KG1 (cell line): ENCODE measurements at places on chromosomes 7 and 10.
A peak's percentile ranks its signal among the peaks of the same experiment; 100 is the strongest.

DNA sequence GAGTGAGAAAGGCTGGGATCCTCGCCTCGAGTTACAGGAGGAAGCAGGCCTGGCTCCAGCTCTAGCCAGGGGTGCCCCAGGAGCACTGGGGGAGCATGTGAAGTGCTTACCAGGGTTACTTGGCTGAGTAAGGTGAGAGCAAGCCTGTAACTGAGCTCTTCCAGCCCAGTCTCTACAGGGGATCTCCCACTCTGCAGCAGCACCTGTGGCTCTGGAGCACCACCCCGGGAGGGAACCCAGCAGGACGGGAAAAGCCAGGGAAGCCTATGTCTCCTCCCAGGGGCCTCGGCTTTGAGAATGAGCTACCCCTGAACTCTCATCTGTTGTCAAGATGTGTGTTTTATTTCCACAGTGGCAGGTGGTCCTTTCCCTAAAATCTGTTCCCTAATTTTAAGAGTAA lies 10.6 kb downstream of the LRRC20 start:
- DNase-seq, result no peak

DNA sequence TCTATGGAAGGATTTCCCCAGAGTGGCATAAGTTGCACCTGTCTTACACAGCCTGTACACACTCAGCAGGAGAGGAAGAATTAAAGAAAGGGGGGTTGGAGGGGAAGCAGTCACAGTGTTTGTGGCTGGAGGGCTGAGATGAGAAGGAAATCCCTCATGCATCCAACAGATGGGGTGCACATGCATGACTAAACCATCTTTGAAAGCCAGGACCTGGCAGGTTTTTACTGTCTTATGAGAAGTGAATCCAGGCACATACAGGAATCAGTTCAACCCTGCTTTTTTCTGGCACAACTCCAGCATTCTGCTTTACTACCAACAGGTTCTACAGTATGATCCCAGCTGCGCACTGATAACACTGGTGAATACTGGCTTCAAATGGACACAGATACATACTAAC lies 107.7 kb downstream of the CACNA2D1 start:
- DNase-seq, result no peak

DNA sequence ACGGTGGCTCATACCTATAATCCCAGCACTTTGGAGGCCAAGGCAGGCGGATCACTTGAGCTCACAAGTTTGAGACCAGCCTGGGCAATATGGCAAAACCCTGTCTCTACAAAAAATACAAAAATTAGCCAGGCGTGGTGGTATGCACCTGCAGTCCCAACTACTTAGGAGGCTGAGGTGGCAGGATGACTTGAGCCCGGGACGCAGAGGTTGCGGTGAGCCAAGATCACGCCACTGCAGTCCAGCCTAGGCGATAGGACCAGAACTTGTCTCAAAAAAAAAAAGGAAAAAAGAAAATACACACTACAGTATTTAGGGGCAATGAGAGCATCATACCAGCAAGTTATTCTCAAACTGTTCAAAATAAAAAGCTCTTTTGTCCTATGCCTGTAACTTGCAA lies 59.5 kb downstream of the ABI1 start:
- no peak for DNase-seq

GRCh38 chr10:93707623-93708022 lies 5.2 kb upstream of the FRA10AC1 start:
- no peak for DNase-seq

DNA sequence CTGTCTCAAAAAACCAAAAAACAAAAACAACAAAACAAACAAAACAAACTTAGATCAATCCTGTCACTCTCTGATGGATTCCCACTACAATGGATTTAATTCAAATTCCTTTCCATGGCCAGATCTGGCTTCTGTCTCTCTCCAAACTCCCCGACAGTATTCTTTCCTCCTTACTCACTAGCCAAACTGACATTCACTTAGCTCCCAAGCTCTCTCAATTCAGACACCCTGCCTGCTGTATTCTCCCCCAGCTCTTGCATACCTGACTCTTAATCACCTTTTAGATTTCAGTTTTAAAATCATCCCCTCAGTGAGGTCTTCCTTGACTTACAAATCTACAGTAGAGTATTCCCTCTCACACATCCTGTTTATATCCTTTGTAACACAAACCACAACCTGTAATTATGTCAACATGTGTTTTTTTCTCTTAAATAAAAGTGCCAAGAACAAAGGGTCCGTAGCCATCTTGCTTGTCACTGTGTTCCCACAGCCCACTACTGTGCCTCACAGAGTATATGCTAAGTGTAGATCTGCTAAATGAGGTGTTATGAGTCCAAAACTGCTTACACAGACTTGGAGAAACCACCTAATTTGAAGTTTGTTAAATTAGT lies 14.4 kb downstream of the HERPUD2 start:
- no peak for DNase-seq

DNA sequence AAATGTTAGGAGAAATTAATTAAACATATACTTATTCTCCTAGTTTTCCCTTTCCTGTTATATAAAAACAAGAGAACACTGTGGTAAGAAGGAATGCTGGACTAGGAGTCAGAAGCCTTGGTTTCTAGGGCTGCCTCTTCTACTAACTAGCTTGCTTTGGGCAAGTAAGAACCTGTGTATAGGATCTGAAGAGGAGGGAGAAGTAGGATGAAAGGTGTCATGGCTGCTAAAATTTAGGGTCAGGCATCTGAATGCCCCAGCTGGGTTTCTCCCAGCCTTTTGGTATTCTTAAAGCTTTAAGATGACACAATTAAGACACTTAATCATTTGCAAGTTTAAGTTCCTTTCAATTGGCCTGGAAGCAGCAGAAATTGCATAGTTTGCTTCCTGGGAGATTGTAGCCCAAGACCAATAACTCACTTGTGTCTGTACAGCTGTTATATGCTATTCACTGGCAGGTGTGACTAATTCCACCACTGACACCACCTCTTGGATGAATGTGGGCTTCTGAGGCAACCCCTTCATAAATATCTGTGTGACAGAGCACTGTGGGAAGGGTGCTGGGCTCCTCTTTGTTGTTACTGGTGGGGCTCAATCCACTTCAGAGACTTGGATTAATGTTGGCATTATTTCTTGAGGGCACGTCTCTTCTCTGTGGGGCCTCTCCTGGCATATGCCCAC lies 137.2 kb downstream of the LRMDA start:
- no peak for DNase-seq

- DNase-seq, result no peak
Measured at GRCh38 chr7:102387064-102387463, 9.1 kb upstream of the PRKRIP1 start.

- DNase-seq, result no peak
Measured at GRCh38 chr10:100966887-100967286, 2.4 kb upstream of the SEMA4G start.

DNA sequence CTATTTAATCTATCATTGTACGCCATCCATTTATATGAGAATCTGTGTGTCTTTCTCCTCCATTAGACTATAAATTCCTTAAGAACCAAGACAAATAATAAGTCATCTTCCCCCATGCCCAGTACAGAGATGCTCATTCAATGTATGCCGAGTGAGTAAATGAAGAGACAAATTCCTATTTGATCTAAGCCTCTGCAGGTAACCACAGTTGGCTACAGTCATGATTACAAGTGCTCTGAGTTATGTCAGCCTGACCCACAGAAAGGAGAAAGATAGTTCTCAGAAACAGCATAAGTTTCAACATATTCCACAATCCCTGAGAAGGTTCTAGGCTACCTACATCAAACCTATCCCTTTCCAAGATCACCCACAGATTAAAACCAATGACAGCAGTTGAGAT lies 46.1 kb downstream of the MPP7 start:
- no peak for DNase-seq

GRCh38 chr7:33744293-33745075 lies 160.9 kb upstream of the BMPER start:
- DNase-seq, result peak; percentile 35

DNA sequence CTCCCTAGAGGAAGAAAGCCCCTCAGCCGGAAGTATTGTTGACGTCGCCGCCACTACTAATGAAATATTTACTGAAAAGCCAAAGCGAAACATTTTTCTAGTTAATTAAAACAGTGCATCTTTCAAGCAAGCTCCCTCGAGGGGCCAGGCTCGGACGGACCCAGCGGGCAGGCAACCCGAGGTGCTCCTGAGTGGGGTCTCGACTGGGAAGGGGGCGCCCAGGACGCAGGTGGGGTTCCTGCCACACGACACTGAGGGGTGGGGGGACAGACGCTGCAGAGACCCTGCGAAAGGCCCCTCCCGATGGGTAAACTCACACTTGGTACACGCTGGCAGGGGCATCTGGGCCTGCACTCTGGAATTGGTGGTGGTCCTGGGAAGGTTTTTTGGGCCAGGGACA lies 72.4 kb upstream of the ADGRA1 start:
- no peak for DNase-seq

DNA sequence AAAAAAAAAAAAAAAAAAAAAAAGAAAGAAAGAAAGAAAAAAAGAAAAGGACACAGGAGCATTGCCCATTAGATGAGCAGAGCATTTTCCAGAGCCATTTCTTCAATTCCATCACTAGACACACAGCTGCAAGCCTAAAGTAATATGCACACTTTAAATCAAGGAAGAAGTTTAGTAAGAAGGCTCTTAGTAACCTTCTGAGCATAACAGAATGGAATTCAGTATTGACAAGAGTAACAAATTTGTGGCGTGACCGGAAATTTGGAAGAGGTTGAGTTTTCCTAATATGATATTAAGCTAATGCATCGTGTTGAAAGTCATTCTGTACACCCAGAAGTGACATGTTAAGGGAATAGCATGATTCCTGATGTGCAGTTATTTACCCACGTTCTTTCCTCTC lies 35.3 kb downstream of the SMURF1 start:
- no peak for DNase-seq

DNA sequence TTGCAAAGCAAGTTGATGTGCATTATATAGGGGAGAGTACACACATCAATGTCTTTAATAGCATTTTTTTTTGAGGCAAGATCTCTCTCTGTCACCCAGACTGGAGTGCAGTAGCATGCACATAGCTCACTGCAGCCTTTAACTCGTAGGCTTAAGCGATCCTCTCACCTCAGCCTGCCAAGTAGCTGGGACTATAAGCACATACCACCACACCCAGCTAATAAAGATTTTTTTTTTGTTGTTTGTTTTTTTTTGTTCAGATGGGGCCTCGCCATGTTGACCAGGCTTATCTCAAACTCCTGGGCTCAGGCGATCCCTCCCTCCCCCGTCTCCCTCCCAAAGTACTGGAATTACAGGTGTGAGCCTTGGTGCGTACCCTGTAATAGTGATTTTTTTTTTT lies 1.5 kb downstream of the UMAD1 start:
- DNase-seq, result no peak

- no peak for DNase-seq
Measured at GRCh38 chr10:30178356-30178964, 119.1 kb upstream of the JCAD start.

- DNase-seq, result no peak
Measured at GRCh38 chr7:81776948-81777630, 7.2 kb upstream of the HGF start.

- DNase-seq, result peak; percentile 21
Measured at GRCh38 chr7:7857143-7857583, 111.4 kb upstream of the GLCCI1 start.

DNA sequence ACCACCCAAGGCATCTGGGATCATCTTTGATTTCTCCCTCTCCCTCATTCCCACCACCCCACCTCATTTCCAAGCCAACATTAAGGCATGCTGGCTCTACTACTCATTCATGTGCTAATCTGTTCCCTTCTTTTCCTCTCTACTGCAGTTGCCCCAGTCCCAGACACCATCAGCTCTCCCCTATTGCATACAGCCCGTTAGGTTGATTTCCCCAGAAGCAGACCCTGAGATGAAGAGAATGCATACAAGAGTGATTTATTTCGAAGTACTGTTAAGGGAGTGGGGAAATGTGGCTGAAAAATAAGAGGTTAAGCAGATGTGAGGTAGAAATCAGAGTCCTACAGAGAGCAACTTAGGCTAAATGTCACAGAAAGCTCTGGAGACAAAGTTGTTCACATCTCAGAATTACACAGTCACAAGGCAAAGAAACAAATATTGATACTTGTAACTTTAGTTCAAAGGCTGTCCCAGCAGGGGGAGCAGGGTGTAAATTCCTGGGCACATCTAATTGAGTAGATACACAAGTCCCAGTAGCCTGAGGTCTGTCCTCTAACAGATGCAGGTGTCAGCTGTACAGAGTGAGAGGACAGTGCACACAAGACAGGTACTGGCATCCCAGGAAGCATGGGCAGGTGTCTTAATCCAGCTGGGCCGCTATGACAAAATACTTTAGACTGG lies 20.9 kb downstream of the AKR1D1 start:
- DNase-seq, result no peak

GRCh38 chr7:136079478-136079892 lies 102.3 kb upstream of the MTPN start:
- DNase-seq, result no peak

DNA sequence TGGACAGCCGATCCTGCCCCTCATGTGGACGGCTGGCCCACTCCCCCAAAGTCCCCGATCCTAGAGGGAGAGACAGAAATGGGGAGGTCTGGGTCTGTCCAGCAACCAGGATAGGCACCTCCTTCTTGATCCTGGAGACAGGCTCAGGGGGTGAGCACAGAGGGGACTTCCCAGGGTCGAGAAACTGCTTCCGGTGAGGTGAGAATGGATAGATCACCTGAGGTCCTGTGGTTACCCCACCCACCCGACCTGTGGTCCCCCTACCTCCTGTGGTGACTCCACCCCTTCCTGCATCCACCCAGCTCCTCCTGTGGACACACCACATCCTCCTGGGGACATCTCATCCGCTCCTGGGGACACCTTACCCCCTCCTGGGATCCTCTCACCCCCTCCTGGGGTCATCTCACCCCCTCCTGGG lies 27.4 kb upstream of the RASGEF1A start:
- no peak for DNase-seq

- DNase-seq, result no peak
Measured at GRCh38 chr7:5426226-5426475, 2.5 kb upstream of the TNRC18 start.

DNA sequence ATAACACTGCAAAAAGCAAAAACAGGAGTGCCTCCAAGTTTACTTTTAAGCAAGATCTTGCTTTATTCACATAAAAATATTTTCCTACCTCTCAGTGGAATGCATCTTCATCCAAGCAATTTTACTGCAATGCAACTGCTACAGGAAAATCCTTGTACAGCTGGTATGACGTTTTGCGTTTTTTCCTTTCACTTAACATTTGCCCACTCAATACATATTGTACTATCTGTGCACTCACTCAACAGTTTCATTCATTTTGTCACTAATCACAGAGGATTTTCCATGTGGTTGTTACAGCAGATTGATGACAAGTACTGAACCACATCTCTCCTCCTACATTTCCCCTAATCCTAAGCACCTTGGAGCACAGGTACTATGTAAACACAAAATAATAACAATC lies 222.0 kb upstream of the IMMP2L start:
- DNase-seq, result no peak

- DNase-seq, result no peak
Measured at GRCh38 chr10:18759575-18759974, 100.3 kb downstream of the ARL5B start.

- DNase-seq, result no peak
Measured at GRCh38 chr7:158534598-158534997, 53.0 kb downstream of the PTPRN2 start.

DNA sequence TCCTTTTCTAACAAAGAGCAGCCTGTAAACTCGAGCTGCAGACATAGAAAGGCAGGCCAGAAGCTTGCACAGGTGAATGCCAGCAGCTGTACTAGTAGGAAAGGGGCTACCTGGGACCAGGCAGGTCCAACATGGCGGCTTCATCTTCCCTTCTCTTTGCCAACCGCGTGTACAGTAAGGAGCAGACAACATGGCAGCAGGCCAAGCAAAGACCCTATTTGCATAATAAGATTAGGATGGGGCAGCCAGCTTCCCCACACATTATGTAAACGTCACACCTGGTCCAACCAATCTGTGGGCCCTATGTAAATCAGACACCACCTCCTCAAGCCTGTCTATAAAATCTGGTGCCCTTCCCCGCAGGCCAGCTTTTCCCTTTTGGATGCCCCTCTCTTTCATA lies 1186.5 kb upstream of the AUTS2 start:
- no peak for DNase-seq
